ENCODE measurements at places on chromosomes 13 and 19.

- no peak for DNase-seq
Measured at GRCh38 chr19:30102666-30103065, 160.6 kb downstream of the URI1 start.

DNA sequence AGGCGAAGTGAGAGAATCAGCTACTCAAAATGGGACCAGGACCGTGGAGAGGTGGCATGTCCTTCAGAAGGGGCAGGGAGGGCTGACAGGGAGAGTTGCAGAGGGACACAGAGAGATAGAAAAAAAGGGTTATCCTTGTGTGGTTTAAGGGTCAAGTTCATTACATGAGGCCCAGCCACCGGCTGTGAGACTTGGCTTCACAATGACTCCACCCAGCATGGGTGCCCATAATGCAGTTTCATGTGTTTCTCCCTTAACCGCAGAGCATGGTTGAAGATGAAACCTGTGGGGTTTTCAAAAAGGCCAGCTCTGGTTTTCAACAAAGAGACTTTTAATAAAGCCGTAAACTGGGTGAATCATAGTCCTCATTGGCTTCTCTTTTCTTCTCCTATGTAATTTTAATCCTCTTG, 164.6 kb downstream of the KLF5 start:
- no peak for DNase-seq

- DNase-seq, result no peak
Measured at GRCh38 chr13:57787058-57787791, 155.7 kb downstream of the PCDH17 start.

DNA sequence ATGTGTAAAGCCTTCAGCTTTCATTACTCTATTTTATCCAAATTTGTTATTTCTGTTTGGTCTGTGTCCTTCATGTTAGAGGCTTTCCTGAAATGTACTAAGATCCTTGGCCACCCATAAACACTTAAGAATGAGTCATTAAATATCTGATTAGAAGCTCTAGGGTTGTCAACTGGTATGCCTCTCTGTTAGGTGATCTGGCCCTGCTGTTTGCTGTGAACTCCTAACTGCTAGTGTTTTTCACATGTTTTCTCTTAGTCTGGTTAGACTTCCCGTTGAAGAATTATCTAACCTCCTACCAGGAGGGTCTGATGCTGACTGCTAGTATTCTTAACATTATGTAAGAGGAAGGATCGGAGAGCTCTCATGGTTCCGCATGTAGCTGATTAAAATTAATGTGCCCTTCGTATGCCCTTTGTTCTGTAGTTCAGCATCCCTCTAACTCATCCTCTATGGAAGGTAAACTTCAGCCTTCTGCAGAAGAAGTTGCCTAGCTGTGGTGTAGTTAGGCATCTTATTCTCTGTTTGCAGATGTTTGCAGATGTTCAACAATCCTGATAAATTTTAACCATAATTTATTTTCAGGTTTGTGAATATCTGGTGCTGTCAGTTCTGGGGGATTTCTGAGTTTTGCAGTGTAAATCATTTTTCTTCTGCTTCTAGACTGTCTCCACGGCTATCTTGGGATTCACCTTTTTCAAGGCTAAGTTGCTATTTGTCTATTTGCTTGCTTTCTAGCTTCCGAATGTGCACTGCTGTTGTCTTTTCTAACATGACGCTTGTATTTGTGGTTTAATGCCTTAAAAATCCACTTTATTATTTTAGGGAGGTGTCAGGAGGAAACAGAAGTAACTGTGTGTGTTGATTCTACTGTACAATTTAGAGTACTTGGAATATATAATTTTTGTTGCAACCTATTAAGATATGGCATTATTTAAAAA, 207.2 kb upstream of the SPRY2 start:
- no peak for DNase-seq

GRCh38 chr13:39565036-39565949, 37.7 kb downstream of the LHFPL6 start:
- DNase-seq, result no peak

DNA sequence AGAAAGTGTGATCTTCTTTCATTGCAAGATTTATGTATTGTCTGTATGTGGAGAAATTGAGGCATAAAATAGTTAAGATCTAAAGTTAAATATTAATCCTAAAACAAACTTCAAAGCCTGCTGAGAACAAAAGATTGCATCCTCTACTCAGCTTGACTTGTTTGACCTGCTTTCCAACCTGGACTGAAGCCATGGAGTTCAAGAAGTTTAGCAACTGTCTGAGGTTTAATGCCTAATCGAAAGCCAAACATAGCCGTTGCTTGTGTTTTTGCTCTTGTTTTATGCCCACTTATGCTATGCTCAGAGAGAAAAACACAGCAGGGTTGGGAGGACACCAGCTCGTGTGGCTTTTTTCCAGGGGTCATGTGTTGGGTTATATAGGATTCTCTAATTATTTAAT, 135.6 kb downstream of the NUFIP1 start:
- DNase-seq, result no peak

DNA sequence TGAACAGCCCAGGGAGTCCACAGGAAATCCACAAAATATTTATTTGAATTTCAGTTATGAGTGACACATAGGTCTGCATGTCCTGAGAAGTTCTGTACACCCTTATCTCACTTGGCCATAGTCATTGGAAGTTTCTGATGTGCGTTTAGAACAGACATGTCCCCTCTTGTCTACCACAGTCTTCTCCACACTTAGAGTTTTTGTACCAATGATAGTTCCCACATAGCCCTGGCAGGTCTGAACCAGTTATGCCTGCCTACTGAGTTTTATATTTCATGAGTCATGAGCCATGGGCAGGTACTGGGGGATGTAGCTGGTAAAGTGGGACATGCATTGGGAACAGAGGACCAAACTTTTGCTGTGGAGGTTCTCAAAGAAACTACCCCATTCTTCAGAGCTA, 11.3 kb downstream of the ZNF132 start:
- no peak for DNase-seq

DNA sequence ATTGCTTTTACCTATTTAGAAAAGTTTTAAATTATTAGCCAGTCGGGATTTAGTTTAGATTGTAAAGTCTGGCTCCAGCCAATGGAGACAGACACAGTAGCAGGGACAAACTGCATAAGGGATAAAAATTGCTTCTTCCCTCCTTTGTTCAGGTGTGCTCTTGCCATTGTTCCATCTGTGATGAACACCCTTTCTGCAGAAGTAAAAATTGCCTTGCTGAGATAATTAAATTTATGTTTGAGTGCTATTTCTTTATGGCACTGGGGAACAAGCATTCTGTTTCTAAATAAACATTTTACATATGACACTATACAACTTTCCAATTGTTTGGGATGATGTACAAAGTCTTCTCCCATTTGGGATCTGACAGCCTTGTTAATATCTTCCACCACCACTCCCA, 18.0 kb downstream of the OR7C2 start:
- DNase-seq, result no peak

- DNase-seq, result no peak
Measured at GRCh38 chr19:42028304-42029216, 34.5 kb upstream of the ATP1A3 start.

DNA sequence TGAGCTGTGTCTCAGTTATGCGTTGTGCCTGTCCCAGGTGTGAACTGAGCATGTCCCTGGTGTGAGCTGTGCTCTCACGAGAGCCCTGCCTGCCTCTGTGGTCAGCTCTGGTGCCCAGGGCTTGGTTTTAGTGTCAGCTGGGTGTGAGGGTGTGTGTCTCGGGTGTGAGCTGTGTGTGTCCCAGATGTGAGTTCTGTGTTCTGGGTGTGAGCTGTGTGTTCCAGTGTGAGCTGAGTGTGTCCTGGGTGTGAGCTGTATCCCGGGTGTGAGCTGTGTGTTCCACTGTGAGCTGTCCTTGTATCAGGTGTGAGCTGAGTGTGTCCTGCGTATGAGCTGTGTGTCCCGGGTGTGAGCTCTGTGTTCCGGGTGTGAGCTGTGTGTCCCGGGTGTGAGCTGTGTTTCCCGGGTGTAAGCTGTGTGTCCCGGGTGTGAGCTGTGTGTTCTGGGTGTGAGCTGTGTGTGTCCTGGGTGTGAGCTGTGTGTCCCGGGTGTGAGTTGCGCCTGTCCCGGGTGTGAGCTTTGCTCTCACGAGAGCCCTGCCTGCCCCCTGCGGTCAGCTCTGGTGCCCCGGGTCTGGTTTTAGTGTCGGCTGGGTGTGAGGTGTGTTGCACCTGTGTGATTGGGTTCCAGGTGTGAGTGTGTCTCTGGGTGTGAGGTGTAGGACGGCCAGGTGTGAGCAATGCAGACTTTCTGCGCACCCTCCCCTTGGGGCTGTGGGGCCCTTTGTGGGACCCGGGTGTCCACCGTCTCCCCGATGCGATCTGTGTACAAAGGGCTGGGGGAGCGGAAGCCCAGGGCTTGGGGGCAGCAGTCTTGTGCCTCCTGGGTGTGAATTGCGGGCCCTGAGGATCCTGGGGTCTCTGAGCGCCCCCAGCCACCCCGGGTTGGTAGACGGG, 7.1 kb upstream of the PEAK3 start:
- no peak for DNase-seq

GRCh38 chr19:15954820-15955219, 6.0 kb downstream of the OR10H4 start:
- DNase-seq, result no peak

GRCh38 chr19:53881482-53882390, at the start of gene PRKCG:
Gene PRKCG, plus strand, starts transcription at chr19:53882197. Its CDS starts 298 bp downstream, at chr19:53882495.
- no peak for DNase-seq

- DNase-seq, result no peak
Measured at GRCh38 chr13:107104631-107105030, 536.7 kb upstream of the ARGLU1 start.

- peak; percentile 55 for DNase-seq
Measured at GRCh38 chr13:101925731-101926130, 473.3 kb downstream of the ITGBL1 start.

DNA sequence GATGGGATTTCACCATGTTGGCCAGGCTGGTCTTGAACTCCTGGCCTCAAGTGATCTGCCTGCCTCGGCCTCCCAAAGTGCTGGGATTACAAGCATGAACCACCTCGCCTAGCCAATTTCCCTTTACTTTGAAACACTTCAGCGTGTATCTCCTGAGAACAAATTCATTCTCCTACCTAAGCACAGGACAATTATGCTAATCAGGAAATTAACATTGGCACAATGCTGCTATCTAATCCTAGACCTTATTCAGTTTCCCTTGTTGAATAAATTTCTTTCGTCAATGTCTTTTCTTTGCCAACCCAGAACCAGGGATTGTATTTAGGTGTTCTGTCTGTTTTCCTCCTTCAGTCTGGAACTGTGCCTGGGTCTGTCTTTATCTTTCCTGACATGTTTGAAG, 67.8 kb downstream of the MAP4K1 start:
- no peak for DNase-seq

GRCh38 chr13:46150134-46150693, 31.8 kb downstream of the LCP1 start:
- no peak for DNase-seq

DNA sequence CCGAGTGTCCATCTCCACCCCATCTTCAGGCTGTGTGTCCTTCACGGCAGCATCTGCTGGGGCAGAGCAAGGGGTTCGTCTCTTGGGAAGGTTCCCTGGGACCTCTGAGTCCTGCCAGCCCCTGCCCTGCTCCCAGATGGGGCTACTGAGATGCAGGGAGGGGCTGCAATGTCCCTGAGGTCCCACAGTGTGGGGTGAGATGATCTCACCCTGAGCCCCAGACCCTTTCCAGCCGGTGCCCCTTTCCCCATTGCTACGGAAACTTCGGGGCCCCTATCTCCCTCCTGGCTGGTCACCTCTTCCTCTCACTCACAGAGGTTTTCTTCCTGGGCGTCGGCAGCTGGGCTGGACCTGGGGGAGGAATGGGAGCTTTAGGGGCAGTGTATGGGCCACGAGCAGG, 5.0 kb downstream of the LILRB2 start:
- DNase-seq, result no peak

GRCh38 chr13:49052813-49053212, 77.1 kb downstream of the FNDC3A start:
- no peak for DNase-seq

DNA sequence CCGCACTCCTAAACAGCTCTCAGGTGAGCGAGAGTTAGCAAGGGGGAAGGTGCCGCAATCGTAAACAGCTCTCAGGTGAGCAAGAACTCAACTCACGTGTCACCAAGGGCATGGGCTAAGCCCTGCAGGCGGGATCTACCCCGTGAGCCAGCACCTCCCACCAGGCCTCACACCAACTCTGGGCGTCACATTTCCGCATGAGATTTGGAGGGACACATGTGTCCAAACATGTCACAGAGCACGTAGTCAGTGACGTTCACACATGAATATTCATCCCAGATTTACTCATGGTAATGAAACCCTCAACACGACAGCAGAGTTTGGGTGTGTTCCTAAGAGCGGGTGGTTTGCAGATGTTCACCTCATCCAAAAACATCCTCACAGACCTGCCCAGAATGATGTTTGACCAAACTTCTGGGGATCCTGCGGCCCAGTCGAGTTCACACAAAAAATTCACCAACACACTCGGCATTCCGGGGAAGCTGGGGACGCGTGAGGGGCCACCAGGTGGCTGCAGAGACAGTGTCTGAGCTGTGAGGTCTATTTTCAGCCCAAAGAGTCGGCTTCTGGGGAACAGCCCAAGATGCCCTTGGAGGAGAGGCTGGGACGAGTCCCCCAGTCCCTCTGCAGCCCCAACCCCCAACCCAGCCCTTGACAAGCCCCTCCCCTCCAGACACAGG, 19.6 kb downstream of the C2CD4C start:
- no peak for DNase-seq

DNA sequence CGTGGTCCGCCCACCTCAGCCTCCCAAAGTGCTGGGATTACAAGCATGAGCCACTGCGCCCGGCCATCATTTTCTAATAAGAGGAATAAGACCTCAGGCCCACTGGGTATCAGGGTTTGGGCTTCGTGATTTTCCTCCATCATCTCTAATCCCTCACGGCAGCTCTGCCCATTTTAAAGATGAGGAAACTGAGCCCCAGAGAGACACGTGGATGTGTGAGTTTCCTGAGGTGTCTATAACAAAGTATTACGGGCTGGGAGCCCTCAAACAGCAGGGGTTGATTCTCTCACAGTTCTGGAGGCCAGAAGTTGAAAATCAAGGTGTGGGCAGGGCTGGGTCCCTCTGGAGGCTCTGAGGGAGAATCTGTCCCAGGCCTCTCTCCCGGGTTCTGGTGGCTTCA, 33.7 kb downstream of the MYO9B start:
- no peak for DNase-seq

DNA sequence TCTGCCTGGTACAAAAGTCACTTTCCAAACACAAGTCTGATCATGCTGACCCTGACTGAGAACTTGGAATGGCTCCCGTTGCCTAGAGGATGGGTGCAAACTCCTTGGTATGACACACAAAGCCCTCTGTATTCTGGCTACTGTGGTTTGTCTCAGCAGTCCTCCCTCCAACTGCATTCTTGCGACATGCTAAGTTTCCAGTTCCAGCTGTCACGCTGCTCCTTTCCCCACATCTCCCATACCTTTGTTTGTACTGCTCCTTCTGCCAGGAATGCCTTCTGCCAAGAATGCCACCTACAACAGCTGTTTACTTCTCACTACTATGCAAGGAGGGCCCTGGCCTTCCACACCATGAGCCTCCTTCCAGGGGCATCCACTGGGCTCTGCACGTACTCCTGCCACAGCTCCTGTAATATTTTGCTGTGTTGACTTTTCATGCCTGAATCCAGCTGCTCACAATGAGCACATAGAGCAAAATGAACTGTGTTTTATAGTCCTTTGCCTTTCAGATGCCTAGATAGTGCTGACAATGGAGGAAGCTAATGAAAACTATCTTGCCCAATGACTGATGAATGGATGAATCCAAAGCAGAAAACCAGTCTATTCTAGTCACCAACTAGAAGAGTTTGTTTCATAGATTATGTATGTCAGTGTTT, 543.7 kb downstream of the EFNB2 start:
- no peak for DNase-seq

GRCh38 chr19:4208385-4209094, 20.8 kb upstream of the EBI3 start:
- no peak for DNase-seq

GRCh38 chr13:108249150-108249549, 20.4 kb upstream of the TNFSF13B start:
- DNase-seq, result no peak

GRCh38 chr13:104837756-104838155, 1697.7 kb downstream of the EFNB2 start:
- no peak for DNase-seq

Data from NCI-H187 (cell line).